ENCODE measurements at places on chromosomes 5 and 9.
A peak's percentile ranks its signal among the peaks of the same experiment; 100 is the strongest.

DNA sequence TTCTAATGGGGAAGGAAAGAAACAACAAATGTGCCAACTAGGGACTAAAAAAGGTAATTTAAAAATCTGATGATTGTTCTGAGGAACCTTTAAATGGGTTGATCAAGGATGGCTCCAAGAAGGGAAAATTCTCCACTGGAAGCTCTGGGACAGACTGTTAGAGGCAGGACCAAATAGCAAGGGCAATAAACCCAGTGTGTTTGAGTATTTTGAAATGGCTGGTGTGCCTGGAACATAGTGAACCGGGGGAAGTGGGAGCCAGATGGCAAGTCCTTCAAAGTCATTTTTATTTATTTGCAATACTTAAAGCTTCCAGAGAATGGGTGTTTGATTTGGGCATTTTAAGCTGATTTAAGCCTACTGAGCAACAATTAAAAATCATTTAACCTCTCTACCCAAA lies 587.7 kb upstream of the MEF2C start:
- no peak for DNase-seq

DNA sequence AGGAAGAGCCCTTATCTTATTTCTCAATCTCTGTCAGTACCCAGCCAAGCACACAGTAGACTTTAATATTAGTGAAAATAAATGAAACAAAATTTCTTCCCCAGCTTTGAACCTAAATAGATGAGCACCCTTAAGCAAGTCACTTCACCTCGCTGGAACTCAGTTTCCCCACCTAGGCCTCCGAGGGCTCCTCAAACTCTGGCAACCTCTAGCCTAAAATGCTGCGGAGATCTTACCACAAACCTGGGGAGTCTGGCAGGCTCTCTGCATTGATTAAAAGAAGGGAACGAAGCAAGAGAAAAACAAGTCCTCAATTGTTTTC lies 326 bp downstream of the RIGI start:
- DNase-seq = peak; percentile 4

GRCh38 chr5:10579536-10580521 lies 16.0 kb downstream of the ANKRD33B start:
- no peak for DNase-seq

- DNase-seq = no peak
Measured at GRCh38 chr5:53037141-53037859, 48.1 kb downstream of the ITGA2 start.

DNA sequence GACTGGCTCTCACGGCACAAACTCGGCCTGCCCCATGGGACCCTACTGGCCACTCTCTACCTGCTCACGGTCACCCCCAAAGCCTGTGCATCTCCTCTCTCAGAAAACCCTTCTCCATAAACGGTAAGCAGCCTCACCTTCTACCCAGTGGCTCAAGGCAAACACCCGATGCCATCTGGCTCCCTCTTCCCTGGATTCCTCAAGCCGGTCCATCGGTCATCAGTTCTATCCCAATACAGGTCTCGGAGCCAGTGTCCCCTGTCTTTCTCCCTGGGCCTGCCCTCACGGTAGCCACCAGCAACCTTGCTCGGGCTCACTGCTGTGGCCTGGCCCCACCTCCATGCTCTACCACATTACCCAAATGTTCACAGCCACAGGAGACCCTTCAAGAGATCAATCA lies 134.1 kb downstream of the ROR2 start:
- no peak for DNase-seq

Measured in SK-N-DZ (cell line).